ENCODE measurements at places on chromosomes 7 and 10. TPM values are rescaled to one million over a fixed set of nuclear protein-coding genes. Genes with fewer than 3 reads are reported as not detected.

GRCh38 chr7:120064565-120064964 is 208.4 kb upstream of the KCND2 start:
- DNase-seq = no peak

DNA sequence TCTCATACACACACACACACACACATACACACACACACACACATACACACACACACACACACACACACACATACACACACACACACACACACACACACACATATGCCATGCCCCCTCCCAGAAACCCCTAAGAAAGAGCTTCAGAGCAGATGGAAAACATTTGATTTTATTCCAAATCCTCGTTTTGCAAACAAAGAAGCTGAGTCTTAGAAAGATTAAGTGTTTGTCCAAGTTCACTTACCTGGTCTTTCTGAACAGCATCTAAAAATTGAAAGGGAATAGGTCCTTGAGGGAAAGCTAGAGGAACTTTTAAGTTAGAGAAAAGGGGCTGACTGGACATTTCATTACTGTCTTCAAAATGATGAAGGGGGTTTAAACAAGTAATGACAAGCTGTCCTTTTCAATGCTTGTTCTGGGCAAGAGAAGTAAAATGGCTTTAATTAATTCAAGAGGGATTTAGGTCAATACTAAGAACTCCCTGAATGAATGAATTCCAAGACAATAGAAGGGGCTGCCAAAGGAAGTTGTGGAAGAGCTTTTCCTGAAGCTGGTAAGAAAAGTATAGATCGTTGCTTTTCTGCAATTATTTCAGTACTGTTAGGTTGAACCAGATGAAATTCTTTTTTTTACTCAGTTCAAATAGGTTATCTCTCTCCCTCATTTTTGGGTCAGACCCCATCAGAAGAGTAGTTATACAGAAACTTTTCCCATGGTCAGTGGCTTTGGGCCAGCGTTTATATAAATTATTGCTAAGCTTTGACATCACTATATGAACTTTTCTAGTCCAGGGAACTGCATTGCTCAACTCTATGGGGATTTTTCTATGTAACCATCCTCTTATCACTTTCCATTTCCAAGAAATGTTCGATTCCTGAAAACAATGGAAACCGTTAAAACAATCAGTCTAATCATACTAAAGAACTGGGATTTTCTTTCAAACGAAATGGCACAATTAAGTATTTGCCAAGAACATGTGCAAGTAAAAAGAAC is 261.4 kb downstream of the MTERF1 start:
- no peak for DNase-seq

GRCh38 chr7:132488634-132489302 is 87.5 kb downstream of the PLXNA4 start:
- DNase-seq = no peak

GRCh38 chr7:128053023-128053422 is 21.8 kb upstream of the LRRC4 start:
- DNase-seq = no peak

- DNase-seq = no peak
Observed at GRCh38 chr7:47351233-47352154, 230.4 kb downstream of the TNS3 start.

- DNase-seq = no peak
Observed at GRCh38 chr10:93838278-93838677, 55.5 kb upstream of the SLC35G1 start.

- no peak for DNase-seq
Observed at GRCh38 chr7:30476459-30477145, 2.0 kb downstream of the NOD1 start.

DNA sequence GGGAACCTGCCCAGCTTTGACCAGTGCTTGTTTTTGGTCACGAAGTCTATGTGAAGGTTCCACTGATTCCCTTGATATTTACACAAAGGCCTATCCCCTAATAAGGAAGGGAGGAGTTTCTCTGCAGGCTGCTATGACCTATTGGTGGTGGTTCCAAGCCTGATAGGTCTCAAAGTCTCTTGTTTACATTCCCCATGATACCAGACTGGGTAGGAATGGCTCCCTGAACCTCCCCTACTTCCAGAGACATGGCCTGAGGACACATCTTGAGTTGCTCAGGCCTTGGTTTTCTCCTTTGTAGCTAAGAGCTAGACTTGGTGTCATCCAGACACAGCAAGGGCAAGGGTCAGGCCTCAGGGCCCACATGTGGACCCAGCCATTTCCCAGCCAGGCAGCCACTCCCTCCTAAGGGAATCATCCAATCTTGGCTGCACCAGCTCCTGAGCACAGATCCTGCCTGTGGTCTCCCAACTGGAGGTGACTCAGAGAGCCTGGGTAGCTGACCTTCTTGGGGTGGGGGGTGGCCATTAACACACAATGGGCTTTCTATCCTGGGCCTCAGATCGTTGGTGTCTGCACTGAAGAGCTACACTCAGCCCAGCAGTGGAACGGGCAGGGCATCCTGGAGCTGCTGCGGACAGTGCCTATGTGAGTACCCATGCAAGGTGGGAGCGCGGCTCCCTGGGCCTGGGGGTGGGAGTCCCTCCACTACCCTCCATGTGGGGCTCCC is 51.0 kb upstream of the TRIM8 start:
- no peak for DNase-seq

Gene LRRC72
- total RNA-seq = not detected

Gene LIPJ
- 0.60 TPM for total RNA-seq

Gene TAS2R39
- total RNA-seq = not detected

Gene ATAD1
- total RNA-seq = 75.4 TPM

Measured in dorsolateral prefrontal cortex (tissue), 122 donors.